ENCODE measurements at places on chromosomes 1 and 21.

- peak; percentile 22 for DNase-seq
Observed at GRCh38 chr1:58649555-58649954, 50.3 kb downstream of the MYSM1 start.

GRCh38 chr1:93607814-93608186 lies 73.8 kb downstream of the BCAR3 start:
- DNase-seq, result no peak

DNA sequence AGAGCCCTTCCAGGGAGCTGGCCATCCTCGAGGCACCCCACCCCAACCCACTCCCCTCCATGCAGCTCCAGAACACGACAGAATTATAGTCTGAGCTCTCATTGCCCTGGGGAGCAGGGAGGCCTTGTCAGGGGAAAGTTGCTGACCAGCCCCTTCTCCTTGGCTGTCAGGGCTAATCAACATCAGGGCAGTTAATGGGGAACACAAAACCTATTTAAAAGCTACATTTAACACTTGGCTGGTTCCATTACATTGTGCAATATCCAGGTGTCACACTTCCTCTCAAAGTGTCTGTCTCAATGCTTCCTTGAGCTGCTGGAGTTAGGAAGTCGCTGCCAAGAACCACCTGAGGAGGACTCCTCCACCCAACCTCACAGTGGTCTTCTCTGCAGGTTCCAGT lies 111.8 kb upstream of the GRIK3 start:
- DNase-seq, result no peak

- no peak for DNase-seq
Observed at GRCh38 chr1:114154146-114154962, 685 bp upstream of the SYT6 start.

GRCh38 chr1:95007687-95008086 lies 65.1 kb downstream of the ALG14 start:
- DNase-seq, result no peak

GRCh38 chr1:29785554-29785953 lies 549.2 kb downstream of the PTPRU start:
- DNase-seq, result no peak

All from head of caudate nucleus (tissue), 42 donors.